HCEC 1CT (cell line): ENCODE measurements at places on chromosomes 3 and 15.

GRCh38 chr3:136885357-136886213 is 23.6 kb downstream of the NCK1 start:
- DNase-seq: no peak

DNA sequence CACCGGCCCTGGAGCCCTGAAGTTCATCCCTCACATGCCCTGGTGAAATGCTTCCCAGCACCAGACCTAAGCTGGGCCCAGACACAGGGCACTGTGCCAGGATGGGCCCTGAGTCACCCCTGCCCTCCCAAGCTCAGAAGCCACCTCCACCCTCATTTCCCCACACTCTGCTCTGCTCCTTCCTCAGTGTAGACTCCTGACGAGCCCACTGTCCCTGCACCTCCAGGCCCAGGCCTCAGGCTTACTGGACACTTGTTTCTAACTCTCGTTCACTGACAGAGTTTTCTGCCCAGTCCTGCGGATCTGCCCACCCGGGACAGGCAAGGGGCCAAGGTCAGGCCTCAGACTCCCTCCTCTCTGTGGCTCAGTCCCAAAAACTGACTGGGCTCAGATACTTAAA is 112.6 kb upstream of the RNF7 start:
- no peak for DNase-seq

- DNase-seq: no peak
Observed at GRCh38 chr3:14845180-14845579, 26.4 kb downstream of the FGD5 start.

GRCh38 chr3:156620260-156620659 is 54.1 kb upstream of the TIPARP start:
- DNase-seq: no peak

- no peak for DNase-seq
Observed at GRCh38 chr3:29582273-29582672, 301.4 kb downstream of the RBMS3 start.

DNA sequence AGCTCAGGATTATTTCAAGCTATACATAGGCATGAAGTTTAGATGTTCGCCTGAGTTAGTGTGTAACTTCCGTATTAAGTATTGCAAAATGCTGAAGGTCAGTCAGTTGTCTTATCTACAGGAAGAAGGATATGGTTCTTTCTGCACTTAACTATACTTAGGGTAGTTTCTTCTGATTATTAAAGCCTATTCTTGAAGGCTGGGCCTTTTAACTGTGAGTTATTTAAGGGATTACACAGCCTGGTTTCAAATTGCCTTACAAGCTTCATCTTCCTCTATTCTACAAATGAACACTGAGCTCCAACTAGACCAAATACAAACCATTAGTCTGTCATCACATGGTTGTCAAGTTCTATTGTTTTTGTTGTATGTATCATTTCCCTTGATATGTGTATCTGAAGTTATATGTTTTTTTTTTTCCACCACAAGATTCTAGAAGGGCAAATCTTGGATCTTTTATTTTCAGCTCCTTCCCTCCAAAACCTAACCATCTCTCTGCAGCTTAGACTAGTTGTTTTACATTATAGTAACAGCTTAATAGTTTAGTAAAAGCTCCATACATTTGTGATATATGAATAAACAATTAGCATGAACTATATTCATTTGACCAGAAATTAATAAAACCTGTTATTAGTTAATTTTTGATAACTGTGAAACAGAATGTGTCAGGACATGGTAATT is 272.9 kb upstream of the KCNMB2 start:
- no peak for DNase-seq

GRCh38 chr3:115092220-115092791 is 54.8 kb downstream of the ZBTB20 start:
- peak; percentile 63 for DNase-seq

DNA sequence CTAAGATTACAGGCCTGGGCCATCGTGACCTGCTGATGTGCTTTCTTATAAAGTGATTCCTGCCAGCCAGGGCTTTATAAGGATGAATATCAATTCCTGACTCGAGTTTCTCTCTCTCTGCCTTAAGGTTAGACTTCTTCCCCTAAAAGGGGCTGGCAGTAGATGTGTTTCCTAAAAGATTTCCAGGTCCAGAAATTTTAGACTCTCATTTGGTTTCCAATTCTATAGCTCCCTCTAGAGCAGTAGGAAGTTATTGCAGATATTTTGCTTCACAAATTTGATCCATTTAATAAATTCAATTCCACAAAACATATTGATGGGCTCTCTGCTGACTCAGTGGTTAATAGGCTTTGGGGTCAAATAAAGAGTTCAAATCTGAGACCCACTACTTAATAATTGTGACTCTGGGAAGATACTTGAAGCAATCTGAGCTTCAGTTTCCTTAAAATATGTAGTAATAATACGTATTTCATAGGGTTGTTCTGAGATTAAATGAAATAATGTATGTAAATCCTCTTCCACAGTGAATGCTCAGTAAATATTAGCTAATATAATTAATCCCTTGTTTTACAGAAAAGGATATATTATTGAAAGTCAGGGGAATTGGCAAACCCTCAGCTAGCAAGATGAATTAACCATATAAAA is 2.1 kb downstream of the TRIM69 start:
- peak; percentile 48 for DNase-seq

- DNase-seq: no peak
Observed at GRCh38 chr15:79140846-79141570, 50.4 kb upstream of the RASGRF1 start.

- no peak for DNase-seq
Observed at GRCh38 chr3:16132928-16133327, 41.6 kb upstream of the GALNT15 start.

DNA sequence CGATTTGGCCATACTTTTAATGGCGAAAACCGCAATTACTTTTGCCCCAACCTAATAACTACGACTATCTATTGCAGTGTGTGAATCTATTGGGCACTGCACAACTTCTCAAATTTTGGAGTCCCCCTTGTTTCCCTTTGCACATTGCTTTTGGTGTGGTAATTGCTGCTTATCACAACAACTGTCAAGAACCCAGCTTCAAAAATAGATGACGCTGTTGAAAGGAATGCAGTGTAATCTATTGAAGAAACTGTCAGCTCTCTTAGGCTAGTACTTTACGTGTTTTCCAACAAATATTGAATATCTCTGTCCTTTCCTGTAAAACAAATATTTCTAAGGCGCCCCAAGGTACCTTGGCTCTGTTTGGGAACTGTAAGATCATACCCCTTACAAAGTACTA is 222.8 kb upstream of the UBE2E2 start:
- DNase-seq: peak; percentile 20

DNA sequence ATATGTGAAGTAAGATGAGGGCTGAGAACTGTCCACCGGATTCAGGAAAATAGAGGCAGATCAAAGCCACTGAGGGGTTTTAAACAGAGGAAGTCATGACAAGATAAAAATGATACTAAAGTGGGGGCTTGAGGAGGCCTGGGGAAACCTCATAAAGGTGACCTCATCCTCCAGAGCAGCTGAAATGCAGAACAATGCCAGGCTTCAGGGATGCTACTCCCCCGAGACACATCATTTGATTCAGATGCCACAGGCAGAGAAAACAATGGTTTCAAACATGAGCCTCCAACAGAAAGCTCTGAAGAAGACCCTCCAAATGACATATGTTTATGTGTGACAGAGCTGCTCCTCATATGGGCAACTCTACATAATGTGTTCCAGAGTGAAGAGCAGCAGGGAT is 6.4 kb downstream of the CFAP20DC start:
- DNase-seq: no peak

- DNase-seq: peak; percentile 71
Observed at GRCh38 chr3:23761440-23761896, 44.3 kb upstream of the UBE2E1 start.
